ENCODE measurements at places on chromosomes 12 and 14.

DNA sequence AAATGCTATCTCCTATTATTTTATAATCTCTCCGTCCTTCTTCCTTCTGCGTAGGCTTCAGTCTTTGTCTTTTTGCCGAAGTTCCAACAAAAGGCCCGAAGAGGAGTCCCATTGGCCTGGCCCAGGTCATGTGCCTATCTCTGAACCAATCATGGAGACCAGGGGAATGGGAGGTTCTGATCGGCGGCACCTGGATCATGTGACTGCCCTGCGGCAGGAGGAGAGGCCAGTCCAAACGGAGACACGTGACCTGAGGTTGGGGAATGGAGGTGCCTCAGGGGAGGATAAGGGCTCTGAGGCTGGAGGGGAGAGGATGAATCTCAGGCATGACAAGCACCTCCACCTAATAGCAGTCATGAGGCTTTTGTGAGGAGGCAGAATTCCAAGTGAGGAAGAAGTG, 86.0 kb downstream of the AACS start:
- no peak for DNase-seq

DNA sequence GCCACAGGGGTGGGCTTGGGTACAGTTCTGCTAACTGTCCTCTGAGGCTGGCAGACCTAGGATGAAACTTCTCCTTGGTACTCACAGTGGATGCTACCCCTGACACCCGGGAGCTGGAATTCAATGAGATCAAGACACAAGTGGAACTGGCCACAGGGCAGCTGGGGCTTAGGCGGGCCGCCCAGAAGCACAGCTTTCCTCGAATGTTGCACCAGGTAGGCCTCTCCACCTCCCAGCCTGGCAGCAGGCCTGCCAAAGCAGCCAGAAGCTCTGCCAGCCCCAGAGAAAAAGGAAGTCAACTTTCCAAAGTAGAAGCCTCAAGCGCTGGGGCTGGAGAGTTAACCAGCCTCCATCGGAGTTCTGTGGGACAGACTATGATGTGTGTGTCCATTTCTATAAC, 2.4 kb upstream of the NRL start:
- DNase-seq, result no peak

DNA sequence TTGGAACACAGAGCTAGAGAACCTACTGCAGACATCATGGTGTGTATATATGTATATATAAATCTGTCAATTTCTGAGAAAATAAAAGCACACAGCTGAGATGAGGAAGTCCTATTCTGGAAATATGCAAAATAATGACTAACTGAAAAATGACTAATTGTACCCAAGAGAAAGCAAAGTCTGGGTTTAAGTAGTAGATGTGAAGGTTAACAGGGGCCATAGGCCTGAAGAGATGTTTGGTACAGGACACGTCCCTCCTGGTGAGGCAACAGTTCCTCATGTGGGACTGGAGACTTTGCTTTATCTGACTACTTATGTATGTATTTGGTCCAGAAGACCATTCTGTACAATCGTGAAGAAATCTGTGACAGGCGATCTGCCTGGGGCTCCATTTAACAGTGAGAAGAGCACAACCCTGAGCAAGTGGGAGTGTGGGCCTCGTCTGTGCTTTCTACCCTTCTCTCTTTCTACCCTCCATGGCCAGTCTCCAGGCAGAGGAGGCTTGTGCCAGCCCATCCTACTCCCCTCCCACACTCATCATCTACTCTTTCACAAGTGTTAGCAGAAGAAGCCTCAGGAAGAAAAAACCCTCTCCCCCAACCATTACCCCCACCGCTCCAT, 67.5 kb downstream of the SLC41A2 start:
- DNase-seq, result no peak

DNA sequence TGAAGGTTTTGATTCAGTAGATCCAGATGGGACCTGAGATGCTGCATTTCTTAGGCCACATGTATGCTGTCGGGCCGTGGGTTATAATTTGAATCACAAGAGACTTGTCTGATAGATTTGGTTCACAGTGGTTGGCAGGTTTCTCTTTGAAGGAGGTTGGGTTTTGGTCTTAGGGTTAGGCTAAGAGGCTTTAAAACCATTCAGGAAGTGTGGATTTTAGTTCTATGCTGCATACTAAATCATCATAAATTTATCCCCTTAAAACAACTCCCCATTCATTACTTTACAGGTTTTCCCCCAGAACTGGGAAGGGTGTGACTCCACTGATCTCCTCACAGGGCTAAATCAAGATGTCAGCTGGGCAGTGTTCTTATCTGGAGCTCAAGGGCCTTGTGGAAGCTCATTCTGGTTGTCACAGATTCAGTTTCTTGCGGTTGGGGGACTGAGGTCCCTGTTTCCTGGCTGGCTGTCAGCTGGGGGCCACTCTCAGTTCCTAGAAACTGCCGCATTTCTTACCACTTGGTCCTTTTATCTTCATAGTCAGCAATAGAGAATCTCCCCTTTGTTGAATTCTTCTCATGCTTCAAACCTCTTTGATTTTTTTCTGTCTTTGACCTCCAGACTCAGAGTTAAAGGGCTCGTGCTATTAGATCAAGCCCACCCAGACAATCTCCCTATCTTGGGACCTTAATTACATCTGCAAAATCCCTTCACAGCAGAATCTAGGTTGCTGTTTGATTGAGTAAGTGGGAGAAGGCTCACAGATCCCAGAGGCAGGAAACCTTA, 20.6 kb upstream of the PCNX1 start:
- DNase-seq, result no peak

DNA sequence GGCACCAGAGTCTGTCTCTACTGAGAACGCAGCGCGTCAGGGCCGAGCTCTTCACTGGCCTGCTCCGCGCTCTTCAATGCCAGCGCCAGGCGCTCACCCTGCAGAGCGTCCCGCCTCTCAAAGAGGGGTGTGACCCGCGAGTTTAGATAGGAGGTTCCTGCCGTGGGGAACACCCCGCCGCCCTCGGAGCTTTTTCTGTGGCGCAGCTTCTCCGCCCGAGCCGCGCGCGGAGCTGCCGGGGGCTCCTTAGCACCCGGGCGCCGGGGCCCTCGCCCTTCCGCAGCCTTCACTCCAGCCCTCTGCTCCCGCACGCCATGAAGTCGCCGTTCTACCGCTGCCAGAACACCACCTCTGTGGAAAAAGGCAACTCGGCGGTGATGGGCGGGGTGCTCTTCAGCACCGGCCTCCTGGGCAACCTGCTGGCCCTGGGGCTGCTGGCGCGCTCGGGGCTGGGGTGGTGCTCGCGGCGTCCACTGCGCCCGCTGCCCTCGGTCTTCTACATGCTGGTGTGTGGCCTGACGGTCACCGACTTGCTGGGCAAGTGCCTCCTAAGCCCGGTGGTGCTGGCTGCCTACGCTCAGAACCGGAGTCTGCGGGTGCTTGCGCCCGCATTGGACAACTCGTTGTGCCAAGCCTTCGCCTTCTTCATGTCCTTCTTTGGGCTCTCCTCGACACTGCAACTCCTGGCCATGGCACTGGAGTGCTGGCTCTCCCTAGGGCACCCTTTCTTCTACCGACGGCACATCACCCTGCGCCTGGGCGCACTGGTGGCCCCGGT, at the start of gene PTGDR:
TSS of gene PTGDR (plus strand) at position 198 of the 778 bp plus-strand sequence. CDS start at position 315, 117 bp downstream.
- peak; percentile 28 for DNase-seq

DNA sequence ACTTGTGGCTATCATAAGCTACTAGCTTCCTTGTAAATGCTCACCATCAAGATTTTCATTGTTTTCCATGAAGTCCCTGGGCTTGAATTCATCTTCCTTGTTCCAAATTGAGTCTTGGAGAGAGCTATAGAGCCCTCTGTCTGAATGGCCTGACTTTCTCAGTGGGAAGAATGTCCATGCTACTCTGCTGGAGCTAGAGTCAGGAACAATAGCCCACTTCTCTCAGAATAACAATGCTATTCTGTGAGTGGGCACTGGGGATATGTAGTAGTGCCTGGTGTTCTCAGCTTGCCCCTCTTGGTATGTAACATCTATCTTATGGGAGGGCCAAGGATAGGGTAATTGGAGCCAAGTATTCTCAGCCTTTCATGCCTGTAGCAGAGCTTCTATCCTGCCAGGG, 127.6 kb upstream of the TRHDE start:
- no peak for DNase-seq

- no peak for DNase-seq
Measured at GRCh38 chr12:127650626-127651025, 616.3 kb upstream of the TMEM132C start.

- no peak for DNase-seq
Measured at GRCh38 chr14:24377126-24377525, 9.1 kb downstream of the NFATC4 start.

DNA sequence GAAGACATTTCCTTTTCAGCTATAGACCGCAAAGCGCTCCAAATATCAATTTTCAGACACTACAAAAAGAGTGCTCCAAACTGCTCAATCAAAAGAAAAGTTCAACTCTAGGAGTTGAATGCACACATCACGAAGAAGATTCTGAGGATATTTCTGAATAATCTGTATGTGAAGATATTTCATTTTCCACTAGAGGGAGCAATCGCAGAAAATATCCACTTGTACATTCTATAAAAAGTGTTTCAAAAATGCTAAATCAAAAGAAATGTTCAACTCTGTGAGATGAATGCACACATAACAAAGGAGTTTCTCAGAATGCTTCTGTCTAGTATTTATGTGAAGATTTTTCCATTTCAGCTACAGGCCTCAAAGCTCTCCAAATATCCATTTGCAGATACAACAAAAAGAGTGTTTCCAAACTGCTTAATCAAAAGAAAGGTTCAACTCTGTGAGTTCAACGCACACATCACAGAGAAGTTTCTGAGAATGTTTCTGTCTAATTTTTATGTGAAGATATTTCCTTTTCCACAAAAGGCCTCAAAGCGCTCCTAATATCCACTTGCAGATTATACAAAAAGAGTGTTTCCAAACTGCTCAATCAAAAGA, 643.8 kb upstream of the ALG10B start:
- no peak for DNase-seq

DNA sequence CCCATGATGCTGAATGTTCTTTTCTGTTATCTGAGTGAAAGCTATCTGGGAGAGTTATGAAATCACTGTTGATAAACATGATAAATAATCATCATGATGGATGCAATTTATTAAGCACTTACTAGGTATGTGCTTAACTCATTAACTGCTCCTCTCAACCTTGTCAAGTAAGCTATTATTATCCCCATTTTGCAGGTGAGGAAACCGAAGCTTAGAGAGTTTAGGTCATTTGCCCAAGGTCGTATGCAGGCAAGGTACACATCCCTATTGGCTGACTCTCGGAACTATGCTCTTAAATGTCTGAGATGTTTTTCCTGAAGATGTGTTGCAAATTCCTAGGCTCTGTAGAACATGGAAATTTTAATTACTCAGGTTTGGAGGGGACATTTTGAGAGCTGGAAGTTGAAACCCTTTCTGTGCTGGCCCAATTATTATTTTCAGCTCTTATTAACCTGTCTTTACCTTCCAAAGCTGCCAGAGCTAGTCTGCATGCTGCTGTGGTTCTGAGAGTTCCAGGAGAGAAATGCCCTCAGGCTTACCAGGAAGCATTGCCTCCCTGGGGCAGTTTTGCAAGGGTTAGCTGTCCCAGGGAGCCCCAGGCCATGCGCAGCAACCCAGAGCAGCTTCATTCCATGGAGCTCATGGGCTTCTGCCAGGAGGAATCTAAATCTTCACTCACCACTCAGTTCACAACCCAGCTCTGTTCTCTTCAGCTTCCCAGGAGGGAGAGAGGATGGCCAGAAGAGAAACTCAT, 55.6 kb upstream of the OAS1 start:
- DNase-seq, result no peak

DNA sequence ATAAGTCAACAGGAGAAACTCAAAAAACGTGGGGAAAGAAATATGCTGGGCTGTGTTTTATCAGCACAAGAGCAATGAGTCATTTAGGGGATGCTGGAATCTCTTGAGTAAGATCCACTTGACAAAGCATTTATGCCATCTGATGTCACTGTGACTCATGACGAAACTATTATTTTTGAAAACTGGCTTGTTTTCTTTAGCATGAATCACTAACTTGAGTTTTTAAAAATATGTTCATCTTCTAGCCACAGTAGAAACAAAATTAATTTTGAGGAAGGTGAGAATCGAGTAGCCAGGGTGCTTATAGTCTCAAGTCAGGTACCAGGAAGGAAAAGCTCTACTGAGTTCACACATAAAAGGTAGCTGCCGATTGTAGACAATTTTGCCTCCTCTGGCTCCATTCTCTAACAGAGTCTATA, 456.2 kb upstream of the MGAT4C start:
- DNase-seq, result no peak

GRCh38 chr14:34920339-34920738, 45.2 kb upstream of the BAZ1A start:
- no peak for DNase-seq

GRCh38 chr12:115507951-115508722, 769.4 kb downstream of the MED13L start:
- no peak for DNase-seq

GRCh38 chr12:112443916-112444315, 25.2 kb downstream of the PTPN11 start:
- DNase-seq, result no peak

GRCh38 chr14:20436363-20436755, 393 bp upstream of the KLHL33 start:
- no peak for DNase-seq

DNA sequence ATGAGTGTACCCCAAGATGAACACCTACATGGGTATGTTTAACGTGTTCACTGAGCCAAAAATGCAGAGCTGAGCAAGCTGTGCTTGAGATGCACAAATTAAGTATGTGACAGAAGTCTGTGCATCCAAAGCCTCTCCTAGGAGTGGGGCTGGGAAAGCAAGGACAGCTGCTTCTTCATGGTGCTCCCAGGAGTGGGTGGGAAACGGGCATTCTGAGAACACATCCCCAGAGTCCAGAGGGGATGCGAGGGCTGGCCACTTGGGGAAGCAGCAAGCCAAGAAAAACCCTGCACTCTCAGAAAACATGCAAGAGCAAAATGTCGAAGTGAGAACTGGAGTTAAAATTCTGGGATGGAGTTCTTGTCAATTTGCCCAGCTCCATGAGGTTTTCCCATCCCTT, 414.3 kb downstream of the BCAT1 start:
- no peak for DNase-seq

DNA sequence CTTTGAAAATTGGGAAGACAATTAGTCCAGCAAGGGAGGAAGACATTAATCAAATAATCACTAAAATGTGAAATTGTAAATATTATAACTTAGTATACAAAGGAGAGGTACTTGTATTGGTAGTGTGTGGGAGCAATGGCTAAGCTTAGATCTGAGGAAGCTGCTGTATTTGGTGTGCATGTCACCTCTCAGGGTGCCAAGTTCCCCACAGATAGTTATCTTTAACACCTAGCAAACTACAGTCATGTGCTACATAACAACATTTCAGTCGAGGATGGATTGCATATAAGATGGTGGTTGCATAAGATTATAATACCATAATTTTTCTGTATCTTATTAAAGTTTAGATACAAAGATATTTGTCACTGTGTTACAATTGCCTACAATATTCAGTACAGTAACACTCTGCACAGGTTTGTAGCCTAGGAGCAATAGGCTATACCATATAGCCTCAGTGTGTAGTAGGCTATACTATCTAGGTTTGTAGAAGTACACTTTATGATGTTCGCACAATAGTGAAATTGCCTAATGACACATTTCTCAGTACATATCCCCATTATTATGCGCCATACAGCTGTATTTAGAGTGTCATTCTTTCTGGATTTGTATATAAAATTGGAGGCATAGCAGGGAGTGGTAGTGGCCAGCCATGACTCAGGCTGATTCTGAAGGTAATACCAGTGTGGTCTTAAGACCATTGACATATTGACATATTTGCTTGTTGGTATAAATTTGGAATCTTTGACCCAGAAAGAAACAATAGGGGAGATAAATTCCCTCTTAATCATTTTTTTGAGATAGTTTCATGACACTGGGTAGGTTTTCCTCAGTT, 55.8 kb downstream of the RAD51B start:
- no peak for DNase-seq

GRCh38 chr14:48665077-48665784, 920.9 kb downstream of the RPS29 start:
- no peak for DNase-seq

GRCh38 chr12:127538316-127538715, 728.7 kb upstream of the TMEM132C start:
- DNase-seq, result no peak

Data from activated CD8-positive, alpha-beta memory T cell treated with anti-CD3 and anti-CD28 coated beads for 4 hours (primary cell).